ENCODE measurements at places on chromosomes 5 and 9. TPM values are rescaled to one million over a fixed set of nuclear protein-coding genes. Genes with fewer than 3 reads are reported as not detected.

DNA sequence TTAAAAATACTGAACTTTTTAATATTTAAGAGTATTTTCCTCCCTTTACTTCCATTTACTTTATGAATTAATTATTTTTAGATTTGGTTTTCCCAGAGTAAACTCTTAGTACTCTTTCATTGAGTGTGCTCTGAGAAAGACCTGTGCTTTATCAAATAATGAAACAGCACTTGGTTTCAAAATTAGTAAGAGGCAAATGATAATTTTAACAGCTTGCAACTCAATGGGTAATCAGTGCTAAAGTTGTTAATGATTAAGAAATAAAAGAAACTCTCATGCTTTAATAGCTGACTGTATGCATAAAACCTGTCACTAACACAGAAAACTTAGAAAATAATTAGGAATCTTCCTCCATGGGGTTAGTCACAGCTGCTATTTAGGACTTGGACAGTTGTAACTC lies 244.4 kb downstream of the RFX3 start:
- no peak for DNase-seq

Gene PROB1
- polyA plus RNA-seq: 15.2 TPM

Gene SLC1A3
- polyA plus RNA-seq: 10.3 TPM

GRCh38 chr9:125504616-125505015 lies 202.4 kb downstream of the MAPKAP1 start:
- no peak for DNase-seq

Gene FNIP1
- 6.4 TPM for polyA plus RNA-seq

DNA sequence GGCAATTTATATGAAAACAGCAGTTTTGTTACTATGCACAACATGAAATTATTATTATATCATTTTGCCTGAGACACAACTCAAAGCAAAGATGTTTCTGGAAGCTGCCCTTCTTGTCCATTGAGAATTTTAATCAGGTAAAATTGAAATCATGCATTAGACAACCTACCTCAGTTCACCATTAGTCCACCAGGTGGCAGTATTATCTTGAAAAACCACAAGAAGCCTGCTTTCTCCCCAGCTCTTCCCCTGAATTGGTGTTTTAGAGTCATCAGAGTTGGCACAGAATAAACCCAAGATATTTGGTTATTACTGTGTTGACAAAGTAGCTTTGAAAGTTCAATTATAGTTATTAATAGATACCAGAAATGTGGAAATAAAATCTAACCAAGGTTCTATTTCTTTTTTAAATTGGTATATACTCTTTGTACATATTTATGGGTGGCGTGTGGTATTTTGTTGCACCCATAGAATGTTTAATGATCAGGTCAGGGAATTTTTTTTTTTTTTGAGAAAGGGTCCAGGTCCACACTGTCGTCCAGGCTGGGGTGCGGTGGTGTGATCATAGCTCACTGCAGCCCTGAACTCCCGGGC lies 25.7 kb downstream of the UTP15 start:
- no peak for DNase-seq

Gene CATSPER3
- polyA plus RNA-seq: 1.8 TPM

GRCh38 chr5:63820577-63820976 lies 141.7 kb downstream of the HTR1A start:
- DNase-seq: no peak

- DNase-seq: no peak
These were observed 406.8 kb downstream of the ANXA1 start for GRCh38 chr9:73558471-73558870.

- DNase-seq: no peak
These were observed 247.5 kb downstream of the NSG2 start for GRCh38 chr5:174293006-174293405.

Gene IFNK
- not detected for polyA plus RNA-seq

Gene C9orf50
- not detected for polyA plus RNA-seq

DNA sequence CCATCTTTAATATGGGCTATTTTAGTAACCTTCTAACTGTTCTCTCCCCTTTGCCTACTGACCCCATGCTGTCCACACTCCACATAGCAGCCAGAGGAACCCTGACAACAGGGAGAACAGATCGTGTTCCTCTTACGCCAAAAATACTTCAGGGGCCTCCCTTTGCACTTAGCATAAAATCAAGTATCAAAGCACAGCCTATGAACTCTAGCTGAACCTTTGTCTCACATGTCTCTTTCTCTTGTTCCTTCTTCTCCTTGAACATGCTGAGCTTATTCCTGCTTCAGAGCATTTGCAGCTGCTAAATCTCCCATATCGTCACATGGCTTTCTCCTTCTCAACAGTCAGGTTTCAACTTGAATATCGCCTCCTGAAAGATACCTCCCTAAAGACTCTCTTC lies 698.8 kb upstream of the C9orf72 start:
- no peak for DNase-seq

- DNase-seq: no peak
These were observed 40.8 kb upstream of the HMHB1 start for GRCh38 chr5:143771189-143771588.

GRCh38 chr5:54753034-54753433 lies 232.4 kb downstream of the ESM1 start:
- DNase-seq: no peak

All from psoas muscle (tissue), 8 donors.